T-helper 2 cell (primary cell): ENCODE measurements at places on chromosomes 7 and 10.

DNA sequence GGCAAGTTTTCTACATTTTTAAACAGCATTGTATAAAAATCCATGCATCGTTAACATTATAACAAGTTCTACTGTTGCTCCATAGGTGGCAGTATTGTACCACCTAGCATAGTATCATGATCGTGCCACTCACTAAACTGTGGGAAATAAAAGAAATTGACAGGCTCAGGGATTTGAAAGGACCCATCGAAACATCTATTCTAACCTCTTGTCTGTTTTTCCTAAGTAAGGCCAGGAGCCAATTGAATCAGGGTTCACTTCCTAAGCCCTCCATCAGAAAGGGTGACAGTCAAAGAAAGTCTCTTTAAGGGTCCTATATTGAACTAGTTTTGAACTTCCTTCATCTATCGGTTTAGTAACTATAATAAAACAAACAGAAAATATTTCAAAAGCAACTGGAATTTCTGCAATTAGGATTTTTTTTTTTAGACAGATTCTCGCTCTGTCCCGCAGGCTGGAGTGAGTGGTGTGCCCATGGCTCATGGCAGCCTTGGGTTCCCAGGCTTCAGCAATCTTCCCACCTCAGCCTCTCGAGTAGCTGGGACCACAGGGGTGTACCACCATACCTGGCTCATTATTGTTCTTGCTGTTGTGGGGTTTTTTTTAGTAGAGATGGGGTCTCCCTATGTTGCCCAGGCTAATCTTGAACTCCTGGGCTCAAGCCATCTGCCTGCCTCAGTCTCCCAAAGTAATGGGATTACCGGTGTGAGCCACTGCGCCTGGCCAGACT, 9.4 kb downstream of the HACD1 start:
- no peak for DNase-seq

GRCh38 chr10:17038627-17039026, 91.0 kb downstream of the CUBN start:
- DNase-seq = no peak

DNA sequence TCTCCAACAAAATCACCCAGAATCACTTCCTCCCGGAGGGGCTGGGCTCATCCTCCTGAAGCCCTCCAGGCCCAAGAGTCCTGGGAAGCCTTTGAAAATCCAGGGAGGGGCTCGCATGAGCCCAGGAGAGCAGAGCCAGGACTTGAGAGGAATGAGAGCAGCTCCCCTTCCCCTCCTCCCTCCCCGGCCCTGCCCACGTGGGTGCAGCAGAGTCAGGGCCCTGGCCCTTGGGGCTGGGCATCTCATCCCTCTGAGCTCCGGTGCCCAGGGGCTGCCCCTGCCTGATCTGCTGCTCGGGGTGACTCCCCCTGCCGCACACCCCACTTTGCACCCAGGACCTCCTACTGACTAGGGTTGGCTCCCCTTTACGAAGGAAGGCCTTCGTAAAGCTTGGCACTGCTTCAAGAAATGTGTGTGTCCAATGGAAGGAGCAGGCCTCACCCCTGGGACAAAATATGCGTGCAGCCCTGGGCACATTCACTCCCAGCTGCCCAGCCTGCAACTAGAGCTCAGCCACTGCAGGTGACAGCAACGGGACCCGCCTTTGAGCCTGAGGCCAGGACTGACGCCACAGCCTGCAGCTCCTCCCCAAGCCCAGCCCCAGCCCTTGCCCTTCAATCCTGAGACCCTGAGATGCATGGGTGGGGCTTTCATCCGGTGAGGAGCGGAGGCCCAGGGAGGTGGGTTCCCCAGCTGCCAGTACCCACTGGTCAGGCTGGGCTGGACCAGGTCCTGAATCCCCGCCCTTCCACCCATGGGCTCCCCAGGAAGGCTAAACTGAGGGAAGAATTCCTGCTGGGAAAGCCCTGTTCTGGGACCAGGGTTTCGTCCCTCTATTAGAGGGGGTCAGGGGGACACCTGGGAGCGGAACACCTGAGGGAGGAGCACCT, 21.8 kb downstream of the PWWP2B start:
- no peak for DNase-seq

DNA sequence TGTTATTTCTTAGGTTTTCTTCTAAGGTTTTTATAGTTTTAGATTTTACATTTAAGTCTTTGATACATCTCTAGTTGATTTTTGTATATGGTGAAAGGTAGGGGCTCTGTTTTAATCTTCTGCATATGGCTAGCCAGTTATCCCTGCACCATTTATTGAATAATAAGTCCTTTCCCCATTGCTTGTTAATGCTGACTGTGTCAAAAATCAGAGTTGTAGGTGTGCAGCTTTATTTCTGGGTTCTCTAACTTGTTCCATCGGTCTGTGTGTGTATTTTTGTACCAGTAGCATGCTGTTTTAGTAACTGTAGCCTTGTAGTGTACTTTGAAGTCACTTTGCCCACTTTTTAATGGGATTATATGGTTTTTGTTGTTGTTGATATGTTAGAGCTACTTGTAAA, 37.9 kb upstream of the FAM13C start:
- no peak for DNase-seq

GRCh38 chr7:100091411-100092181, 2.8 kb downstream of the COPS6 start:
- DNase-seq = no peak

- DNase-seq = no peak
These were observed 35.9 kb upstream of the DMTF1 start for GRCh38 chr7:87116315-87116714.

GRCh38 chr10:32939296-32940111, 18.5 kb downstream of the ITGB1 start:
- DNase-seq = no peak

GRCh38 chr10:101839416-101840063, 4.1 kb downstream of the KCNIP2 start:
- peak; percentile 64 for DNase-seq

- no peak for DNase-seq
These were observed 348.0 kb downstream of the GPAM start for GRCh38 chr10:111835574-111835973.

DNA sequence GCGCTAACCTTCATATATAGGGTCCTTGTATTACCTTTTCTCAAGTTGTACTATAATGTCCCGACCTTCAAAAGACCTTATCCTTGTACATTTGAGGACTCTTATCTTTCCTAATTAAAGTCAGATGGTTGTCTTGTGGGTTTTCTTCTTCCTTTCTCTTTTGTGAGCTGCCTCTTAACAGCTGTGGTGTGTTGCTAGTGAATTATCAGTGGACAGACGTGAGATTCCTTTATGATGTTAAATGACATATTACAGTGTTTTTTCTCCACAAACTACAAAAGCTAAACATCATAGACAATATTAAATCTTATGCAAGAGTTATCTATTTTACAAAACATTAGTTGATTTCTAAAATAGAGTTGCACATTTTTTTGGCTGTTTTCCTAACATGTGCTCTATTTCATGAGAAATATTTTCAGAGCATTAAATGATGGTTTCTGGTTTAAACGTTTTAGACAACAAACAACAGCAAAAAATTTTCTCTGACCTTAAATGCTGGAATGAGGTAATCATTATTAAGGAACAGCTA, 272.2 kb upstream of the NPVF start:
- no peak for DNase-seq

- DNase-seq = no peak
These were observed 265.6 kb downstream of the PHF14 start for GRCh38 chr7:11239316-11239715.

GRCh38 chr7:27339478-27339877, 96.9 kb downstream of the EVX1 start:
- DNase-seq = no peak

- no peak for DNase-seq
These were observed 1.9 kb upstream of the EBF3 start for GRCh38 chr10:129965959-129966358.

DNA sequence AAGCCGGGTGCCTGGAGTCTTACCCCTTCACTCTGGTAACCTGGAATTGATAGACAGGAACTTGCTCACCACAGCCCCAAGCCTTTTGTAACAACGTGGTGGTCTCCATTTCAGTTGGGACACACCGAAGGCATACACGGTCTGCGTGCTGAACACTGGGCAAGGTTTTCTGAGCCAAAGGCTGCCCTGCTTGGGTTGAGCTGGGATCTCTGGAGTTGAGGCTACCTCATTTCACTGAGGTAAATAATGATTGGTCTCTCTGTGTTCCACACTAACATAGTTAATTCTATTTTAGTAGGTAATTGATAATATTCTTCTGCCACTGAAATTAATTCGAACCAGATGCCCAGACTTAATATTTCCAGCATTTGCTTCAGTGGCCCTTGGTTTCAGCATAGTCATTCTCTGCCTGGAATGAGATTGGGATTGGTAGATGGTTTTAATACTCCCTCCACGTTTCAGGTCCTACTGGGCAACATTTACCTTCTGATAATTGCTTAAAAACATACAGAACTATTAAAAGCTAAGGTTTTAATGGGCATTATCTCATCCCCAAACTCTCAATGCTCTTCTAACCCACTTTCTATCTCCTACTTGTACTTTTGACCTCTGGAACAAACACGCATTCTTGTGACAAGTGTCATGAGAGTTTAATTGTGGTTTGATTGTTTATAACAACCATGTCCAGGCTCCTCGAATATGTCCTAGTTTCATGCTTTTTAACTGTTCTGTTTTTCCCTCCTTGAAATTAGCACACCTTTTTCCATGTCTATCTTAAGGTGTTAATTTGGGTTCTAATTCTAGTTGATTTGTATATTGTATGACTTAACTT, 202.3 kb upstream of the KLF6 start:
- DNase-seq = no peak

DNA sequence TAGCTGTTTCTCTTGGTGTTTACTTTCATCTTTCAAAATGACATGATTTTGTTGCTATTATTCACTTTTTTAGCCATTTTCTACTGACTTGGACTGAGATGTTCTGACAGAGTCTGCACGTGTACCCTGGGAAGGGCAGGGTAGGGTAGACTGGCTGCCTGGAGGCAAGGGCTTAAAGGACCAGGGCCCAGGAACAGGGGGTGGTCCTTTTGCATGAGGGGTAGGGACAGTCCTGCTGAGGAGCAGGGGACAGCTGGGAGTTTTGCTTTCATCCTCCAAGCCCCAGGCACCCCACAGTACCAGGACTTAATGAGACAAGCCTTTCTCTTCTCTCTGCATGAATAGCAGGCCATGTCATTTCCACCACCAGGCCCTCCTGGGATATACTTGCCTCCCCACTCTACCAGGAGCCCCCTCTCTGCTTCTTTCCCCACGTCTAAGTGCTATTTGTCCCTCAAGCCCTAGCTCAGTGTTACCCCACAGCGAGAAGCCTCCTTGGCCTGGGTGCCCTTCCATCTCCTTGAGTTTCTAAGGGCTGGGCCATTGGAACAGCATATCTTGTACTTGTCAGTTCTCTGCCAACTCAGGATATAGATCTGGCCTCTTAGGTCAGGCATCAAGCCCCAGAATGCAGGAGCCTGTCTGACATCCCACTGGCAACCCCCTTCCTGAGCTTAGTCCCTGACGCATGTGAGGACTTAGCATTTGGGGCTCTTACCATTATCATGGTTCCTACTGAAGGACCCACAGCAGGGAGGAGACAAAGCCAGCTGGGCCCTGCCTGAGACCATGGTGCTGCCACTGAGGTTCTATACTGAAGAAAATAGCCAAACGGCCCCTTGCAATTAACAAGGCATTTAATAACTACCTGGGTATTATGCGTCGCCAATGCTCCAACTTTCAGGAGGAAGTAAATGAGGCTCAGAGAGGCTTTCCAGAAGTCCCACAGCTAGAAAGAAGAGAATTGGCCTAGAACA, 78.4 kb upstream of the UNC5B start:
- no peak for DNase-seq

DNA sequence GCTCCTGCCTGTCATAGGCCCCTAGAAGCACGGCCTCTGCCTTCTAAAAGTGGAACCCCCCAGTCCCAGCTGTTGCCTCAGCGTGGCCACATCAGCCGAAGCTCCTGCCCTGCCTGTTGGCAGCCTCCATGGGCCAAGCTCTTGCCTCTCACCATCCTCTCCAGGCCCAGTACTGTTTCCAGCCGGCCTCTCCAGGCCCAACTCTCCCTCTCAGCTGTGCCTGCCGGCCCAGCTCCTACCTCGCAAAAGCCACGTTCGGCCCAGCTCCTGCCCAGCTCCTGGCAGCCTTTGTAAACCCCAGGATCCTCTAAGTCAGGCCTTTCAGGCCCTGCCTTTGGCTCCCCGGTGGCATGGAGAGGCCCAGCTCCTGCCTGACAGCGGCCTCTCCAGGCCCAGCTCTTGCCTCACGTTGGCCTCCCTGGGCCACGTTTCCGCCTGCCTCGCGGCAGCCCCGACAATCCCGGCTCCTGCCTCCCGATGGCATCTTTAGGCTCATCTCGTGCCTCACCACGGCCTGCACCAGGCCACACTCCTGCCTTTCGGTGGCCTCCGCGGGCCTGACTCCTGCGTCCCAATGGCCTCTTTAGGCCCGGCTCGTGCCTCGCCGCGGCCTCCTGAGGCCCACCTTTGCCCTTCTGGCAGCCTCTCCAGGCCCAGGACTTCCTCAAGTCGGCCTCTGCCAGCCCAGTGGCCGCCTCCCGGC, 17.5 kb upstream of the TMEM248 start:
- DNase-seq = no peak

DNA sequence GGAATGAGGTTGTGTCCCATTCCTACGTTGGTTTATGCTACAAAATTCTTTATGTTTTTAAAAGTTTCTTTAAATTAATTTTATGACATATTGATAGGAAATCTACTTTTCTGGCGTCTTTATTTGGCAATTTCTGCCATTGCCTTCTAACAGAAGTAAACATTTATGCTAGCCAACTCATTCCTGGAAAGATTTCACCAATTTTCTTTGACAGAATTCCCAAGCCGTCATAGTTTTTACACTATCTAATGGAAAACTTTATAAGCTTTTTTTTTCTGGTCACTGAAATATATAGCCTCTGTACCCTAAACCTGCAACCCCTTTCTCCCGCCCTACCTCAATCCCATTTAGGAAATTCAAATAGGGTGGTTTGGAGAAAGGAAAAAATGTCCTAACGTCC, 6.1 kb upstream of the TCAF1 start:
- DNase-seq = no peak

DNA sequence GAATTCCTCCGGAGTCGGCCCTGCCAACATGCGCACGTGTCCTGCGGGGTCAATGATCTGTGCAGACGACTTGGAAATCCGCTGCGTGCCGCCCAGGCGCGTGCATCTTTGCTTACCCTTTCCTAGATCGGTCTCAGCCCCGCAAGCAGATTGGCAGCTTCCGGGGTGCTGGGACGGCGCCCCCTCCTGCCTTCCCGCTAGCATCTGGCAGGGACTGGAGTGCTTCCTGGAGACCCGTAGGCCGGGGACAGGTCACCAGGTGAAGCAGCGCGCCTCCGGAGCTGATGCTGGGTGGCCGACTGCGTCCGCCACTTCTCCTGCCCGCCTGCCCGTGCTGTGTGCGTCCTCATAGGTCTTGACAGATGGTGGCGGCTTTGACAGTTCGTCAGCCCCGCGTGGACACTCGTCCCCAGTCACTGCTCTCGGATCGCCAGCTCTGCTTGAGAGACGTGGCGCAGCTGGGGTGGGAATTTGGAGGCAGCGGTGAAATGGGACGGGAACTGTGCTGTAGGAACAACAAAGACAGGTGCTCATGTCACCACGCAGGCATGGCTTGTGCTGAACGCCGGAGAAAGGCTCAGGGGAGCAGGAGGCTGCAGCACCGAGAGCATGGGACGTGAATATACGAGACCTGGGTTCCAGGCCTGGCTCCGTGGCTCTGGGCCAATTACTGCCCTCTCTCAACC, 21.9 kb upstream of the KCNK18 start:
- no peak for DNase-seq

- no peak for DNase-seq
These were observed 137.5 kb upstream of the MGMT start for GRCh38 chr10:129329385-129330055.
